ENCODE measurements at places on chromosomes 1 and 21.

- DNase-seq = no peak
Observed at GRCh38 chr1:235986869-235987268, 78.0 kb downstream of the NID1 start.

DNA sequence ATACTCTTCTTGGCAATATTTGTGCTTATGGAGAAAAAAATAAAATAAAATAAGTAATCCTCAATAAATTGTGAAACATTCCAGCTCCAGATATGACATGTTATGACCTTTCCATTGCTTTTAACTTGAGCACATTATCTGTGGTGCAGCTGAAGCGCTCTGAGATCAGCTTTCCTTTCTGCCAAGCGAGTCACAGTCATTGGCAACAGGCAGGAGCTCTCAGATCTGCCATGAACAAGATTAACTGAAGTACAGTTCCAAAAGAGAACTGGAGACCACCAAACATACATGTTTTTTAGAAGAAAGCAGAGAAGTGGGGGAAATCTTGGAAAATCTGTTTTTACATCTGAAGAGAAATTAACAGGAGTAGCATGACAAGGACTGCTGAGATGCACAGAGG is 89.2 kb upstream of the DSCAM start:
- no peak for DNase-seq

- no peak for DNase-seq
Observed at GRCh38 chr1:241557551-241558193, 25.5 kb downstream of the KMO start.

- DNase-seq = no peak
Observed at GRCh38 chr1:227746676-227747075, 11.4 kb downstream of the SNAP47 start.

GRCh38 chr1:9848022-9848421 is 24.3 kb upstream of the CLSTN1 start:
- DNase-seq = no peak

GRCh38 chr1:229268505-229268904 is 2.4 kb upstream of the RAB4A start:
- no peak for DNase-seq

DNA sequence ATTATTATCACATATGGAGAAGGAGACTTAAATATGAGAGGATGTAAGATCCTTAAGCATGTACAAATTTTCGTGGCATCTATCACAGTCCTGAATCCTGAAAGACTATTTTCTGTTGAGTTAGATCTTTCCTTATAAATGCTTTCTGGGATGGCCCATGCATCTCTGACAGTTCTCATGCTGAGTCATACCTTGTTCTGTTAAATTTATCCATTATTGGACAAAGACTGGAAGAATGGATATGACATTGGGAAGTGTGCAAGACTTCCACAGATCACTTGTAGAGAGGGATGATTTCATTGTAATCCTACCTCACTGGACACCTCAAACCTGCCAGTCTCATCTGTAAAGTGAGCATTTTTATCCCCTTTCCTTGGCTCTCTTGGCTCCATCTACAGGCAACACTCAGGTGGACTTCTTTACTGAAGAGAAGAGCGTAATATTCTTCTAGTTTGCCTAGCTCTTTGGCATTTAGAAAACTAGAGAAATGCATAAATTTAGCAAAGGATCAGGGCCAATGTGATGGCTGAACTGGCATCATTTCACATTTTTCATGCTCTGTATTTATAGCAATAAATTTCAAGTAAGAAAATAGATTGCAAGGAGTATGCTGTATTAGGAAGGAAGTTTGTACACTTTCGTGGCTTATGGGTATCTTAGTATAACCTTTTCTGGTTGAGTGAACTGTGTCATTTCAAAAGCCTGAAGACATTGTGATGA is 128.2 kb downstream of the NFIA start:
- DNase-seq = no peak

- peak; percentile 59 for DNase-seq
Observed at GRCh38 chr1:228860911-228861831, 125.9 kb downstream of the RHOU start.

DNA sequence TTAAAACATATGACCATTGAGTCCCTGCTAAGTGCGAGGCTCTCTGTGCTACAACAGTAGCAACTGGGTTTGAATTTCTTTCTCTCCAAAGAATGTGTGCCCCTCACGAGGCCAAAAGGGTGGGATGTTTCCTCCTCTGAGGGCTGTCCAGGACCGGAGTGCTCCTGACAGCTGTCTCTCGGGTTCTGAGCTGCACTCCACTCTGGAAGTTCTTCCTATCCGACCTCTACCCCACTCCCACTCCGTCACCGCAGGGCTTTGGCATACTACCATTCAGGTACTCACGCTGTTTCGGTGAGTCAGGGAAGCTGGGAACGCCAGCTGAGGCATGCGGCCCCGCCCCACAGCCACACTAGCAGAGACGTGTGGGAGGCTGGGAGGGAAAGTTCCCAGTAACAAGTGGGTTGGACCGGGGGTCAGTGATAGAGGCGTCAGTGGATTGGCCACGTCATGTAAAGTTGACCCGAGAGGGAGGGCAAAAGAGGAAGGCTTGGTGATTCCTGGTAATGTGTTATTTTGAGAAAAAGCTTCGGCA is 705 bp upstream of the SLC50A1 start:
- peak; percentile 84 for DNase-seq

DNA sequence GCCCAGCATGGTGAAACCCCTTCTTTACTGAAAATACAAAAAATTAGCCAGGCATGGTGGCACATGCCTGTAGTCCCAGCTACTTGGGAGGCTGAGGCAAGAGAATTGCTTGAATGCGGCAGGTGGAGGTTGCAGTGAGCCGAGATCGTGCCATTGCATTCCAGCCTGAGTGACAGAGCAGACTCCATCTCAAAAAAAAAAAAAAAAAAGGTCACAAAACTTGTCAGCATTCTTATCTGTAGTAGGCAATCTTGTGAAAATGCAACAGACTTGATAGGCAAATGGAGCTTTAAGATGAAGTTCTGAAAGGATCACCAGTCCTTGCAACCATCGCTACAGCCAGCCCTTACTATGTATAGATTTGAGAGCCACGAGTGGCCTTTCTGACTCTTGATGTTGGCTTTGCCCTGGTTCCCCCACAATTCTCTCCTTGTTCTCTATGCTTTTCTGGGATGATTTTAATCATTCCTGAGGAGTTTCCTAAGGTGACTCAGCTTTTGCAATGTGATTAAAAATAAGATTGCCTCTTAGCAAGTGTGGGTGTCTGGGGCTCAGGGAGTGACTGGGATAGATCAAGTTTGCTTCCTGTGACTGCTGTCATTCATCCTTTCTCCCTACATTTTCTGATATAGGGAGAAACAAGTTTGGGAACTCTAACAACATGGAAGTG is 7.1 kb upstream of the MAP1LC3C start:
- DNase-seq = no peak

DNA sequence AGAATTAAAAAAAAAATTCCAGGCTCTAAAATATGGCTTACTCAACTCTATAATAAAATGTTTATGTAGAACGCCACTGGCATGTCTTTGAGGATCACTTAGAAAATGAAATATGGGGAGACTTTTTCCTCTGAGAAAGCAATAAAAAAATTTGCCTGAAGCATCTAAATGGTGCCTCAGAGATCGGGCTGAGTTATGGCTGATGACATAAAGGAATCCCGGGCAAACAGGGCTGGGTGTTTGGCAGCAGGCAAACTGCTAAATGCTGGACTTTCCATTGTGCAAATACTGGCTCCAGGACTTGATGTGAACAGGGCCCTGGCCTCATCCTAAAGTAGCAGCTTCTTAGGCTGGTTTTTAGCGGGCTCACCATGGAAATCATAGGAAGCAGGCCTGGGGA is 44.5 kb upstream of the C1orf87 start:
- DNase-seq = no peak

- no peak for DNase-seq
Observed at GRCh38 chr1:46364612-46365011, 24.0 kb downstream of the NSUN4 start.

- no peak for DNase-seq
Observed at GRCh38 chr1:1118876-1119220, 3.0 kb upstream of the C1orf159 start.

GRCh38 chr1:33367485-33368405 is 46.8 kb upstream of the A3GALT2 start:
- DNase-seq = peak; percentile 82

- no peak for DNase-seq
Observed at GRCh38 chr1:230147253-230148125, 80.5 kb downstream of the GALNT2 start.

- no peak for DNase-seq
Observed at GRCh38 chr1:205247130-205247921, 19.6 kb downstream of the TMCC2 start.

DNA sequence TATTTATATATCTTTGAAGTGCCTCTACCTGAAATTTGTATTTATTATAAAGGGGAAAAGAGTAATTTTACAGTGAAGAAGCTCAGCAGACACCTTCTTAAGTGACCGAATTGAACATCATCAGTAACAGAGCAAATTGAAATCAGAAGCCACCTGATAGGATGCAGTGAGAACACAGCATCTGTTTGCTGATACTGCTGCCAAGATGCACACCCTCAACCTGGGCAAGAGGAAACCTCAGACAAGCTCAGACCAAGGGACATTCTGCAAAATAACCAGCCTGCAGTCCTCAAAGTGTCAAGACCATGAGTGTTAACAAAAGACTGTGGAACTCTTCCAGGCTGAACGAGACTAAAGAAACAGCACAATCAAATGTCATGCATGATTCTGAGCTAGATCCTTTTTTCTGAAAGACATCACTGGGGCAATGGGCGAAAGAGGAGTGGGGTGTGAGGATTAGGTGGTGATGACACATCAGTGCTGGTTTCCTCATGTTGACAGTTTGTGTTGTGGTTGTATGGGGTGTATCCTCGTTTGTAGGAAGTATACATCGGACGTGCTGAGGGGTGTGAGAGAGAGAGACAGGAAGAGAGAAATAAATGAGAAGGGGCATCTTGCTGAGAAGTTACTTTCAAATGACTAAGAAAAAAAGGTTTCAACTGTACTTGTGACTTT is 103.7 kb downstream of the ABCA4 start:
- no peak for DNase-seq

DNA sequence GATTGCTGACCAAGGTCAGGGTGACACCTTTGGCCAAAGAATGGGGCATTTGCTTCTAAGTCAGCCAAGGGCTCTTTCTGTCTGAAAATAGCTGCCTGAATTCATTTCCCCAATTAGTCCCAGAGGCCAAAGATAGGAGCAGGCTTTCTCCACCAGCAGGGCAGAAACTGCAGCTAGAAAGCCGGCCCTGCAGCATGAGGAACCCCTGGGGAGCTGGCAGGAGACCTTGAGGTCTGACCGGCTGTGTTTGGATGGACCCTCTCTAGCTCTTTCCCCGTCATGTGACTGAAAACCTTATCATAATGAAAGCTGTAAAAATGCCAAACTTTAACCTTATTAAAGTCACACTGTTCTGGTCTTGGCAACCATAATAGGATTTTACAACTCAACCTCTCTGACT is 93.4 kb downstream of the CD58 start:
- DNase-seq = no peak

- DNase-seq = no peak
Observed at GRCh38 chr21:17351766-17352165, 161.1 kb upstream of the CXADR start.

DNA sequence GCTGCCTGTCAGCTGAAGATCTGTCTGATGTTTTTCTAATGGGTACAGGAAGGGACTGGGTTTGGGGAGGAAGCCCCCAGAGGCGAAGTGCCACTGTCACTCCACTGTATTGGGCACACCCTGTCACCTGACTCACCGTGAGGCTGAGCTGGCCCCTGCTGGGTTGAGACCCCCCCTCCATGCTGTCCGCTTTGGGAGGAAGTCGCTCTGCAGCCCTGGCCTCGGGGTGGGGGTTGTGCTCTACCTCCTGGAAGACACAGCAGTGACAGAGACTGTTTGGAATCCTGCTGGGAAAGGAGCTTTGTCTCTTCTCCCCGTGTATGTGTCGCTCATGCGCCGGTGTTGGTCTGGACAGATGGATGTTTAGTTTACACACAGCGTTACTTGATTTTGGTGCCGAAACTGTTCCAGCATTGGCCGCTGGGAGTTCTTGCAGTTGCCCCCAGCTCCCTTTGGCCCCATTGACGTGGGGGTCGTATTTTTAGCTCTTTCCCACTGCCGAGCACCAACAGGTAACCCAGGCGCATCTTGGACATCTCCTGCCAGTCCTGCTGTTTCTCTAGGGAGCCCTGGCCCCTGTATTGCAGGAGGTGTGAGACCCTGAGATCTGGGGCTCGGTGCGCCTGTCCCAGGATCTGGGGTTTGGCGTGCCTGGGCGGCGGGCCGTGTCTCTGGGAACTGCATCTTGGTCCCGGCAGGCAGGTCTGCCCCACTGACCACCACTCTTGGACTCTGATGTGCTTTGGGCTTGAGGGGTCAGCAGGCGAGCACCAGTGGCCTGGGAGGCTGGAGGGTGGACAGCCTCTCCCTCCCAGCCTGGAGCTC is 30.3 kb downstream of the SLX9 start:
- DNase-seq = no peak

DNA sequence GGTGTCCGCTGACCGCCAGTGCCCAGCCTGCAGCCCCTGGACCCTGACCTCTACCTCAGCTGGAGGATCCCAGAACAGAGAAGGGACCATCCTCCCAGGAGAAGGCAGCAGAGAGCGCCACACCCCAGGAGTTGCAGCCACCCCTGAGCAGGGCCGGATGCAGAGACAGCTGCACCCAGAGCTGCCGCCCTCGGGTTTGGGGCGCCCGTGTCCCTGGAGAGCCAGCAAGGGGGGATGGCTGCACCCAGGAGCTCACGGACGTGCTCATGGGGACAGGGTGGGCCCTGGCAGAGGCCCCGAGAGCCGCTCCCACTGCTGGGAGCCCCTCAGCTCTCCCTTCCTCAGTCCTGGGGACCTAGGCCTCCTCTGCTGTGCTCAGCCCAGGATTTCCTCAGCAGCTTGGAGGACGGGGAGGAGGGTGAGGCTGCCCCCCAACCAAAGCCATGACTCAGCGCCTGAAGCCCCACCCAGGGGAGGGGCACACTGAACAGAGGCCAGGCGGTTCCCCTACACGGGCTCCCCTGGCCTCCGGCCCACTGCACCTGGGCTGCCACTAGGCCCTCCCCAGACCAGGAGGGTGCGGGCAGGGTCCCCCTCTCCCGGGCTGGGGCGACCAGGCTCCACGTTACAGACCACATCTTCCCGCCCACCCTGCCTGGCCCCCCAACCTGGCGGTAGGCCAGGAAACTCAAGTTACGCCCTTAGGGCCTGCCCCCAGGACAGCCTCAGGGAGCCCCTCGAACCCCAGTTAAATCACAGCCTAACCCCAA is 2.2 kb downstream of the ACAP3 start:
- DNase-seq = peak; percentile 53

DNA sequence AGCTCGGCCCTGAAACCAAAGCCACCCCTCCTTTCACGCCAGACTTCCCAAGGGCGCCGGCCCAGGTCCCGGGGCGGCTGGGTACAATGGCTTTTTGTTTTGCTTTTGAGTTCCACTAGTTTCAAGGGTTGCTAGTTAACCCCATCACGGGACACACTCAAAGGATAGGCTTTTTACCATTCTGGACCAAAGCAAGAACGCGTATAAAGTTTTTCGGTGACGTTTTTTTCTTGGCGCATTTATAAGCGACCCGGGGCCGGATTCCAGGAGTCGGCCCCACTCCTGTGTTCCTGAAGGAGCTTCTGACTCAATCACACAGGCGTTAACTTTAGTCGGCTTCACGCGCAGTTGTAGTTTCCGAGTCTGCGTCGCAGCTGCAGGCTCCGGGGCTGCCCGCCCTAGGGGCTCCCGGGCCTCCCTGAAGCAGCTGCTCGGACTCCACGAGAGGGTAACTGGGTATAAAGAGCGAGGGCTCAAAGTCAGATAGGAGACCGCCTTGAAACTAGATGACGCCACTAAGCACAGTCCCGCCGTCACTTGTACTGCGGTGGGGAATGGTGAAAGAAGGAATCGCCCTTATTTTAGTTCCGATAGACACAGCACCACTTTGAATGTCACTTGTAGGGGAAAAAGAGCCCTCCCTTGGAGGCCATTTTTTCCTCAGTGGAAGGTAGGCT is 707 bp upstream of the KLHL21 start:
- peak; percentile 63 for DNase-seq

GRCh38 chr21:41397471-41397891 is 28.6 kb upstream of the MX1 start:
- no peak for DNase-seq

All from stimulated activated CD4-positive, alpha-beta T cell treated with anti-CD3 and anti-CD28 coated beads, Interleukin-1b, Interleukin-23, amount 100 ng/mL, for 48 hours (primary cell).